ENCODE measurements at places on chromosomes 16 and 17.

DNA sequence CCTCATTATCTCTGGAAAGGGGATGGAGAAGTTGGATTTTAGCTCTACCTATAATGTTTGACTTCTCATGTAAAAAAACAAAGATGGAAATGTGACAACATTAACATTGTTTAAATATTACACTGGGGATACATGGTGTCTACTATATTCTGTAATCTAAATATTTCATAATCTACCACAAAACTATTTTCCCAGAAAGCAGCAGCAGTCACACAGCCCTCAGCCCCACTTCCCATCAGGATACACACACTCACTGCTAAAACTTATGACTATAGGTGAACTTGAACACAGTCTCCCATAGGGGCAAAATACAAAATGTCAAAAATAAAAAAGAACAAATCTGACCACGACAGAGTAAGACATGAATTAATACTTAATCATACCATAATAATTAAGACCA, 95.7 kb downstream of the KANSL1 start:
- no peak for DNase-seq

DNA sequence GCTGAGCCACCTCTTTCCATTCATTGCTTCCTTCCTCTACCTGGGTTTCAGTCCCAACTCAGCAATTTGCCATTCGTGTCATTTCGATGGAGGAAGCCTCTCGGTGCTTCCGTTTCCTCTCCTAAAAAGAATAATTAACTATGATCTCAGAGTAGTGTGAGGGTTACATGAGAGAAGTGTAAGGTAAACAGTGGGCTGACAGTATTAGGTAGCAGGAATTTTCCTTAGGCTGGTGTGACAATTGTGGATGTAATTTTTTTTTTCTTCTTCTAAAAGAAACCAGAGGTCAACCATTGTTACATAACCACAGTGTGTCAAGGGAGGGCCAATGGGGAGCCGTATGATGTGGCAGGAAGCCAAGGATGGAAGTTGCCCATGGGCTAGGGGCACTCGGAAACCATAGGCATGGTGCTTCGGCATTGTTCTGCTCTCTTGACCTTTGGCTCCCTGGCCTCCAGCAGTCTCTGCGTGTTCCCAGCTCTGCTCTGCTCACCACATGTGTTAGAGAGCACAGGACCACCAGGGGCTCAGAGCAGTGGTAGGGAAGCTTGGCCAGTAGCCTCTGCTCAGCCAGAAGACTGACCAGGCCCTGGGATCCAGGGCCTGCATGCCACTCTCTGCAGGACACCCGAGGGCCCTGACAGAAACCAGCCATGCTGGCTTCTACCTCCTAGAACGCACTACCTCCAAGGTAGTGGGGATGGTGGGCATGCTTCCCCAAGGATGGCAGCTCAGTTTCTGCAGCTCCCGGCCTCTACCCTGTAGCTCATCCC, 2.0 kb upstream of the TOP2A start:
- DNase-seq = peak; percentile 26

DNA sequence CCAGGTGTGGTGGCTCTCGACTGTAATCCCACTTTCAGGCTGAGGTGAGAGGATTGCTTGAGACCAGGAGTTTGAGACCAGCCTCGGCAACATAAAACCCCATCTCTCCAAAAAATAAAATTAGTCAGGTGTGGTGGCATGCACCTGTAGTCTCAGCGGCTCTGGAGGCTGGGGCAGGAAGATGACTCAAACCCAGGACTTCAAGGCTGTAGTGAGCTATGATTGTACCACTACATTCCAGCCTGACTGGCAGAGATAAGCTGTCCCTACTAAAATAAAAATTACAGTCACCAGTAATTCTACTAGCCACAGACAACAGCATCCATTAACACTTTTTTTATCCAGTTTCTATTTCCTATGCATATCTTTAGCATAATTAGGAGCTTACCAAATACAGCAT, 176.3 kb downstream of the CPPED1 start:
- no peak for DNase-seq

GRCh38 chr17:9236286-9237052, 215.2 kb downstream of the NTN1 start:
- DNase-seq = no peak

GRCh38 chr16:21656795-21657768, 4.7 kb upstream of the IGSF6 start:
- DNase-seq = peak; percentile 31

DNA sequence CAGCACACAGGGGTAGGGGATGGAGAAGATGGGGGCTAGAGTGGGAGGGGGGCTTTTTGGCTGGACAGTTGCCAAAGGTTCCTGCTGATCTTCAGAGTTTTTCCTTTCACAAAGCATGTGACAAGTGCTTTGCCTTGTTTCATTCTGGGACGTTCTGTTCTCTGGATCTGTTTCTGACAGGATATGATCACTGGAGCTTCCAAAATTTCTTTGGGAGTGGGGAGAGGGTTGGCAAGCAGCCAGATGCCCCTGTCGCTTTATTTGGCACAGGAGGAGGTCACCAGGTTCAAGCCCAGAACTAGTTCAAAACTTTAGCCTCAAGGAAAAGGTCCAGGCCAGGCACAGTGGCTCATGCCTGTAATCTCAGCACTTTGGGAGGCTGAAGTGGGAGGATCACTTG, 68.5 kb upstream of the TBX2 start:
- no peak for DNase-seq

DNA sequence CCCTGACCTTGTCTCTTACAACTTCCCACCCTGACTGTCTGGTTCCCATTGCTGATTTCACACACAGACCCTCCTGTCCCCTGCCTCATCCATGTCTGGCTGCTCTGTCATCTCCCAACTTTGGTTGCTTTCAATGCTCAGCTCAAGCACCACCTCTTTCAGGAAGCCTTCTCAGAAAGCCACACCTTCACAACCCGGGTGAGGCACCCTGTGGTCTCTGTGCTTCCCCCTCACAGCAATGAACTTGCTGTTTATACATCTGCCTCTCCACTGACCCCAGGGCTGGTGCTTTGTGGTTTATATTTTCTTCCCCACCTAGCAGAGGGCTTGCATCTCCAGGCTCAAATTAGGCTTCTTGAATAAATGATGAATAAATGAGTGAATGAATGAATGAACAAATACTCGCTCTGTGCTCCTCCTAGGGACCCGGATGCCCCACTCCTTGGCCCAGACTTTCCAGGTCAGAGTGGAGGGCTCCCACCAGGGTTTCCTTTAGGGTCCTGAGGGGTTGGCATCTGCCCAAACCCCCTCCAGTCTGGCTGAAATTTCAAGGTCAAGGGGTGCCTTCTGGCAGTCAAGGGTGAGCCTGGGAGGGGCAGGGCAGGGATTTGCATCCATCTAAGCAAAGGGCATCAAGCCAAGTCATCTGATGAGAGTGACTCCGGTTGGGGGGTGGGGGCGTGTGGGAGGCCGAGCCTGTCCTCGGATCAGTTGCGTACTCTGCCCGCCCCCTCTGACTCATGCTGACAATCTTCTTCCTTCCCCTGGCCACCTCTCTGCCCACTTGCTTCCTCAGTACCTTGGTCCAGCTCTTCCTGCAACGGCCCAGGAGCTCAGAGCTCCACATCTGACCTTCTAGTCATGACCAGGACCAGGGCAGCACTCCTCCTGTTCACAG, at the start of gene ITGAX:
Gene ITGAX (plus strand): TSS at position 783 of the 898 bp plus-strand sequence. CDS start 79 bp downstream, at position 862.
- DNase-seq = peak; percentile 44

DNA sequence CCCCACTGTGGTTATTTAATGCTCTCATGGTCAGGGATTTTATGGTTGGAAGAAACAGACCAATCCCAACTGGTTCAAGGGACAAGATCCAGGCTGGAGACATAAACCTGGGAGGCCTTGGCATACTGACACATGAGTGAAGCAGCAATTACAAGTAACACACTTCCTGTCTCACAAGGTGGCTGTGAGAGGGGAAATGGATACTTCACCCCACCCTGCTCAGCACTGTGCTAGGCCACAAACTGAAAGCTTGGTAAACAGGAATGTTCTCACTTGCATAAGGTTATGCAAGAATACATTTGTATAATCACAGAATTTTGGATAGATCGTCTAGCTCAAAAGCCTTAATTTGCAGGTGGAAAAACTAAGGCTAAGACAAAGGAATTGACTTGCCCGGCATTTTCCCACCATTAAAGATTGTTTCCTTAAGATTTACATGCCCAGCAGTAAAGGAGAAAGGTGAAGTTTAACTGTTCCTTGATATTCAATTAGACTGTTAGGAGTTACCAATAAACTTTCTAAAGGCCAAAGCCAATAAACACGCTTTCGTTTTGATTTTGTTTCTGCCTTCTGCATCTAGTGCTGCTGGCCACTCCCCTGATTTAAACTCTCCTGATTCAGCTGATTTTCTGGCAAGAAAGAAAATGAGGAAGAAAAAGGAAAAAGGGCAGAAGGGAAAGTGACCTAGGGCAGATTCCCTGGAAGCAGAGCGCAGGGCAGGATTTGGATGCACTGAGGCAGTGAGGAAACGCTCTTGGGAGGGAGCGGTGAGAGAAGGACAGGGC, 215.6 kb upstream of the CDH5 start:
- no peak for DNase-seq

DNA sequence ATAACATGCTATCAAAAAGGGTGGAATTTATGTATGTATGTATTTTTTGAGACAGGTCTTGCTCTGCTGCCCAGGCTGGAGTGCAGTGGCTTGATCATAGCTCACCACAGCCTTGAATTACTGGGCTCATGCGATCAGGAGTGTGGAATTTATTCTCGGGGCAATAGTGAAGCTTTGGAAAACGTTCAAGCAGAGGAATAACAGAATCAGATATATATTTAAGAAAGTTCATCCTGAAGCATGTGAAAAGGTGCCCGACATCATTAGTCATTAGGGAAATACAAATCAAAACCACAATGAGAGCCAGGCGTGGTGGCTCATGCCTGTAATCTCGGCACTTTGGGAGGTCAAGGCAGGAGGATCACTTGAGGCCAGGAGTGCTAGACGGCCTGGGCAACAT, 7.7 kb upstream of the ITGAE start:
- DNase-seq = no peak

- DNase-seq = no peak
Observed at GRCh38 chr17:34614698-34615097, 35.3 kb downstream of the TMEM132E start.

- peak; percentile 20 for DNase-seq
Observed at GRCh38 chr16:59170099-59170712, 436.1 kb upstream of the GOT2 start.

DNA sequence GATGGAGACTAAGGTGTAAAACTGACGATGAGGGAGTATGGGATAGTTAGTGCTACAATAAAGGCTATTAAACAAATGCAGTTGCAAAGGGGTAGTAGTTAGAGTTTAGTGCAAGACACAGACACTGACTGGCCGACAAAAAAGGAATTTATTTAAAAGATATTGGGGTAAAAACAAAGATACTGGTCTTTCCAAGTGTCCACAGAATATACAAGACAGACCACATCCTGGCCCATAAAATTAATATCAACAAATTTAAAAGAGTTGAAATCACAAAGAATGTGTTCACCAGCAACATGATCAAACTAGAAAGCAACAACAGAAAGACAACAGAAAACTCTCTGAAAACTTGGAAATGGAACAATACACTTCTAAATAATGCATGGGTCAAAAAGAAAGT, 54.7 kb downstream of the CFDP1 start:
- DNase-seq = no peak

DNA sequence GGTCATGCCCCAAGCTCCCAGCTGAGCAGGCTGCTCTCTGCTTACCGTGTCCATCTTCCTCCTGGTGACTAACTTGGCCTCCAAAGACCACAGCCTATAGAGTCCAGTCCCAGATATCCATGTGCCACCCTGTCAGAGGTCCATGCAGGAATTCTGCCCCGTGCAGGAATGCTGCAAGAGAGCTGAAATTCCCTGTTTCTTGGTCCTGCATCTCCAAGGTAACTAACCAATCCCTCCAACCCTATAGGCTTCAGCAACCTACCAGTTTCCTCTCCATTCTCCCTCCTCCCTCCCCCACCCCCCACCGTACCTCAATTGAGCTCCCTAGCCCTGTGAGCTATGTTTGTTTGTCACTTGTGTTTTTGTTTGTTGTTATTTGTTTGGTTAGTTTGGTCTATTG, 9.6 kb upstream of the MKS1 start:
- DNase-seq = no peak

Measured in SW480 (cell line).